ENCODE measurements at places on chromosomes 7 and 10.

DNA sequence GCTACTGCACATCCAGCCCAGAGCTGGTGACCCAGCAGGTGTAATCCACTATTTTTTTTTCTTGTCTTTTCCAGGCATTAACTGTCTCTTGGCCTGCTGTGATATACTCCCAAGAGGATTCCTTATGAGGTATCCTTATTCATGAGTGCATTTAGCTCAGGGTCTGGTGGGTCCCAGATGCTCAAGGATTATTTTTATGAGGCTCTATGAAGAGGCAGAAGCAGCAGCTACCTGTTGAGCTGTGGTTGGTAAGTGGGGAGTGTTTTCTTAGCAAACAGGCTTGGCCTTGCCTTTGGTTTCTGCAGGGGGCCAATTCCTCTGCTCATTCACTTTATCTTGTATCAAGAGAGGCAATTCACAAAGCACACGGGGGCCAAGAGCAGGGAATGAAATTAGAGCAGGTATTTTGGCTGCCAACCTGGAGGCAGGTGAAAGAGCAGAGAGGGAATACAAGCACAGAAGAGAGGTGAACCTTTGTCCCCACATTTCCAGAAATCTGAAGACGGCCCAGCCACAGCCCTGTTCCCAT lies 221.6 kb downstream of the TMEM178B start:
- DNase-seq: no peak

DNA sequence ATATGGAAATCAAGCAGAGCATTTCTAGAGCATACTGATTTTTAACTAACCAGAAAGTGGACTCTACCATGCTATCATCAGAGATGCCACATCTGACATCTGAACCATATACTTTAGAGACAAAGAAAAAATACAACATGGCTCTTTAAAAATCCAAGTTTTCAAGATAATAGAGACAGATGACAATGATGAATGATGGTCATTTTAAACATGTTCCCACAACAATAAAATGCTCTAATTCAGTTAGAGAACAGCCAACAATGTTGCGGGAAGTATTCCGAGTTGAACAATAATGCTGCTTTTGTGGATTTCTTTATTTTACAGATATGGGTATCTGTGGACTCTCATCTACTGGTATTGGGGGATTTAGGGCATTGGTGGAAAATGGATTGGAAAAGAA lies 52.8 kb downstream of the PRTFDC1 start:
- DNase-seq: no peak

DNA sequence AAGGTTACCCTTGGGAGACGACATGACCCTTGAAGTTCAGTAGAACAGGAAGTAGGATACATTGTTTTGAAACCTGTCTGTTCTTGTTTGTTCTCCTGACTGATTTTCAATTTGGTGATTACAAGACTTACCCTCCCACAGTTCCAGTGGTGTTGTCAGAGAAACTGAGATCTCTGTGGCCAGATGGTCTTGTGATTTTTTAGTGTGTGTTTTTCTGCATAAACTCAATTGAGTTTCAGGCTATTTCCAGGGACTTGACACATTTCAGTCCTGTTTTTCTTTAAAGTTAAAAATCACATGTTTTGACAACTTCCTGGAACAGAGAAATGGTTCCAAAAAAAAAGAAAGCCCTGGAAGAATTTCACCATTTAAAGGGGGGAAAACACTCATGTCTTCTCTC lies 22.3 kb downstream of the PIK3CG start:
- DNase-seq: no peak

- no peak for DNase-seq
Observed at GRCh38 chr7:20595971-20596370, 19.5 kb upstream of the ABCB5 start.

DNA sequence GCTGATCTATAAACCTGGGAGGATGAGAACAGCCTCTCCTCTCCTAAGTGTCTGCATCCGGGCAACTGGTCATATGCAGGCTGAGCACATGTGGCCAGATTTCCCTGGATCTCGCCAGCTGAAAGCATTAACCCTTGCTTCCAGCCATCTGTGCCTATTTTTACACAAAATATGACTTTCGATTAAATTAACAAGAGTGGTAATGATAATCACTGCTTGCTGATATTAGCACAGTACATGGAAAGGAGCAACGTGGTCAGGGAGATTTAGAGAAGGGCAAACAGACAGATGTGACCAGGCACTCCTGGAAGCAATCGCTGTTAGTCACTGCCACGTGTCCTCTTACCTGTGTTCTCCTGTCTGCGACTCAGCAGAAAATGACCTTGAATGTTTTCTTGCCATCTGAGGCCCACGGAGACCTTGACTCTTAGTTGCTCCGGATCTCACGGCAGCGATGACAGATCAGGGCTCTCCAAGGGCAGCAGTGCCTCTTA lies 59.5 kb upstream of the NPTX2 start:
- DNase-seq: no peak

DNA sequence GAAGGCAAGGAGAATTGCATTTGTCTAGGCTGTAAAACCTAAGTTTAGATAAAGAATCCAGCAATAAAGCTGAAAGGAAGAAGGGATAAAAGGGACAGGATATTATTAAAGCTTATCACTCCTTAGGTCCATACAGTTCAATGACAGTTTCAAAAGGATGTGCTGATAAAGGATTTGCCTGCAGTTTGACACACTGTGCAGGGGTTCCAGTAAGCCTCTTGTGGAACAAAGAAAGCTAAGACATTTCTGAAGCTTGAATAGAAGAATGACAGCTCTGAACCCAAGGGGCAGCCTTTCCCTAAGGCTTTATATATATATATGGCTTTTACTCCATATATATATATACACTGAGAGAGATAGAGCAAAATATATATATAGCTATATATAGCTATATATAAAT lies 276.8 kb upstream of the GRM3 start:
- no peak for DNase-seq

DNA sequence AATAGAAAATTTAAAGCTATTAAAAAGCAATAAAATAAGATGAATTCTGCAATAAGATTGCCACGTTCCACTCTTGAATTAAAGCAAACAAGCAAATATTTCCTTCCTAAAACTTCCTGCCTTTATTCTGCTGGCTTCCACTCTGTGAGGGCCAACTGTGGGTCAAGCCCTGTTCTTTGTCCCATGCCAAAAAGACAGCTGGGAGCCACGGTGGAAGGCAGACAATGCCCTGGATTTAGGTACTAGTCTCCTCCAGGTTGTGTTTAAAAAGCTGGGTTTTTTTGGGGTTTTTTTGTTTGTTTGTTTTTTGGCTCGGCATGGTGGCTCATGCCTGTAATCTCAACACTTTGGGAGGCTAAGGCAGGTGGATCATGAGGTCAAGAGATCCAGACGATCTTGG lies 39.1 kb downstream of the LRRTM3 start:
- no peak for DNase-seq
